ENCODE measurements at places on chromosomes 16 and 17. TPM values are rescaled to one million over a fixed set of nuclear protein-coding genes. Genes with fewer than 3 reads are reported as not detected.

DNA sequence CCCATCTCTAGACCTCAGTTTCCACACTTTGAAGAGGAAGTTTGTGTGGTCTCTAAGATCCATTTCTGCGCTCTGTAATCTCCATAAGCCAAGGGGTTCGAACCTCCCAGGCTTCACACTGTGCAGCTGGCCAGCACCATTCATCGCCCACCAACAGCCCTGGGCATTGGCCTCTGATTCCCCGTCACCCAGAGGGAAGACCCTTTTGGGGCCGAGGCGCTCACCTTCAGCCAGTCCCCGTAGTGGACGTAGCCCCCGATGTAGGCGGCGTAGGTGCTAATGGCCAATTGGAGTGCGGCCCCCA lies 678 bp downstream of the TMEM101 start:
- no peak for DNase-seq

DNA sequence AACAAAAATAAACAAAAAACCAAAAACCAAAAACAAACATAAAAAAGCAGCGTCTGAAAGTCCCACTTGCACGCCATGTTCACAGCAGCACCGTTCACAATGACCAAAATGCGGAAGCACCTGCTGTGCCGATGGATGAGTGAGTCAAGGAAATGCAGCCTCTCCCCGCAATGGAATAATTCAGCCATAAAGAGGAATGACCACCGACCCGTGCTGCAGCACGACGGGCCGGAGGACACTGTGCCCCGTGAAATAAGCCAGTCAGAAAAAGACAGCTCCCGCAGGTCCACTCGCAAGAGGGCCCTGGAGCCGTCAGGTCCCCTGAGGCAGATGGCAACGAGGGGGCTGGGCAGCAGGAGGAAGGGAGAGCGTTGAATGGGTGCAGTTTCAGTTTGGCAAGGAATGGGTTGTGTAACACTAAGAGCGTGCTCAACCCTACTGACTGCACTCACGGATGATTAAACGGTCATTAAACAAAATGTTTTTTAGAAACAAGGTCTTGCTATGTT lies 5.1 kb downstream of the CLCN7 start:
- DNase-seq, result no peak

FOXL1 gene
- polyA plus RNA-seq, result 5.1 TPM

P2RX1 gene
- 97.1 TPM for polyA plus RNA-seq

MSLN gene
- polyA plus RNA-seq, result 62.0 TPM

CIITA gene
- polyA plus RNA-seq, result 11.9 TPM

Data from large intestine (tissue), 12 donors.